ENCODE measurements at places on chromosomes 1 and 21.

GRCh38 chr1:160520999-160521398, 2.1 kb downstream of the SLAMF6 start:
- DNase-seq: no peak

DNA sequence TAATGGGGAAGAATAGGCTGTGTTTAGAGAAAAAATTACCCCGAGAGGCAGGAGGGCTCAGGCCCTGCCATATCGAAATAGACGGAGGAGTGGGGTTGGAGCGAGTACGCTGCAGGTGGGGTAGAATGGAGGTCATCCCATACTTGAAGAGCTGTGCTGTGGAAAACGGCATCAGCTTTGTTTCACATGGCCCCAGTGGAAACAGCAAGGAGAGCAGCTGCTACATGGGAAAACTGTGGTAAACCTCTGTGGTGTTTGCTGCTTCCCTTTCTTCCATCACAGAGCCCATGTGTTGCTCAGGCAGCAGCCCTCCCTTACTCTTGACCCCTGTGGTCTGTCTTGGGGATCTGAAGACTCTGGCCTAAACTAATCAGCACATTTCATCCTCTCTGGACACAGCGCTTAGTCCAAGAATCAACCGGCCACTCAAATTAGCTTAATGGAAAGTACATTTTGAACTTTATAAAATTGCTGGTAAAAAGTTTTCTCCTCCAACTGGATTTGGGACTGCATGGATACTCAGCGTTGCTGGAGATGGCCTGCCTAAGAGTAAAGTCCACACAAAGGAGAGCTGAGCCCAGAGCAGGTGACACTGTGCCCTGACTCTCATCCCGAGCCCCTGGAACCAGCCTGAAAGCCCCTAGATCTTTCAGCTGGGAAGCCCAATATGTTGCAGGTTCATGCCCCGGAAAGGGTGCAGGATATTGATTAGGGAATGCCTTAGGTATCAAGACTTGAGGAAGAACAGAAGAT, 127.1 kb upstream of the GADD45A start:
- no peak for DNase-seq

DNA sequence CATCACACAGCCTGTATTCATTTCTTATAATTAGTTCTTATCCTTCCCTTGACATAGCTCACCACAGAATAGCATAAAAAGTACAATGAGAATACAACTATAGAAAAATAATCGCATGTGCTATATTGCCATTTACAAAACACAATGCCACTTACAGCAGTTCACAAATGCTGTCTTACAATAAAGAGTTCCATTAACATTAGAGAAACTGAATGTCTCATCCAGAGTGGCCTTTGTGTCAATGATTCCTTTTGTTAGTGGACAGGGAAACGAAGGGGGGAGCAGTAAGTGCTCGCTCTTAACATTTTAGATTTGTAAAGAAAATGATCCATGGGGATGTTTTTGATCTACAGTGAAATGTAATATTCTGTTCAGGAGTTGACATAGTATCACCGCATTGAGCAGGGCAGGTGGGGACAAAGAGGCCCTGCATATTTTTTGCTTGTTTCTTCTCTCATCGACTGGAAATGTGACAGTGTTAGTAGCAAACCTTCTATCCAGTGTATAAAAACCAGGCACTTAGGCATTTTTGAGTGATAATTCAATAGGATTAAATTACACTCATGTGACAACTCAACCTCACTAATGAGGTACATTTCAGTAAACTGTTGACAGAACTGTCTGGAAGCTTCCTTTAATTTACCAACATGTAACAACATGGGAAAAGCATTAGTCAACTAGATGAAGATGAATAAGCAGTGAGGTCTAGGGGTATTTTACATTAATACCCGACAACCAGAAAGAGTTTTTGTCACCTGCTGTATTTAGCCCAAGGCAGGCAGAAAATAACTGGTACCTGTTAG, 35.6 kb upstream of the RRP15 start:
- no peak for DNase-seq

DNA sequence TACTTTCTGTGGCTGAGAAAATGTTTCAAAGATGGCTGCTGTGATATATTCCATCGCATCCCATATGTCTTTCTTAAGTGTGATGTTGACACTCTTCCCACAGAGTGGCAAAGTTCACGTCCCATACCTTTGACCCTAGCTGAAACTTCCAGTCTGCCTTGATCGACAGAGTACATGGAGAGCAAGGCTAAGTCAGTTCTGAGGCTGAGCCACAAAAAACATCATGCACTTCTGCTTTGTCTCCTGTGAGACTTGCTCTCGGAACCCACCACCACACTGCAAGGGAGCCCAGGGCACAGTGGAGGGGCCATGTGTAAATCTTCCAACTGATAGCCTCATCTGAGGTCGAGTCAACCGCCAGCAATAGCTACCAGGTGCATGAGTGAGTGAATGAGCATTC, 431.9 kb upstream of the RUNX1 start:
- DNase-seq: no peak

DNA sequence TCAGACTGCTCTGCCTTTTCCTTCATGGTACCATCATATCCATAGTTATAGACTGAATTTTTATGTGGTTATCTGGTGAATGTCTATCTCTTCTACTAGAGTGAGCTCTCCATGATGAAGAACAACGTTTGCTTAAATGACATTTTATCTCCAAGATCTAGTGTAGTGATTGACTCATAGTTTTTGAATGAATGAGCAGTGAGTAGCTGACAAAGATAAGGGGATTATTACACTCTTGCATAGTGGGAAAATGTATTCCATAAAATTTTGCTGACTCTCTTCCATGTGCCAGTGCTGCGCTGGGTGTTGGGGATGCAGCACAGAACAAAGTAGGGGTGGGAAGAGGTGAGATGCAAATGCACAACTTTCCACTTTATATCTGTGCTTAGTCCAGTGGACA, 147.7 kb downstream of the TGFB2 start:
- DNase-seq: no peak

GRCh38 chr1:212853658-212854057, 4.4 kb upstream of the FLVCR1 start:
- DNase-seq: no peak

GRCh38 chr1:97137862-97138514, 416.4 kb downstream of the PTBP2 start:
- peak; percentile 77 for DNase-seq

DNA sequence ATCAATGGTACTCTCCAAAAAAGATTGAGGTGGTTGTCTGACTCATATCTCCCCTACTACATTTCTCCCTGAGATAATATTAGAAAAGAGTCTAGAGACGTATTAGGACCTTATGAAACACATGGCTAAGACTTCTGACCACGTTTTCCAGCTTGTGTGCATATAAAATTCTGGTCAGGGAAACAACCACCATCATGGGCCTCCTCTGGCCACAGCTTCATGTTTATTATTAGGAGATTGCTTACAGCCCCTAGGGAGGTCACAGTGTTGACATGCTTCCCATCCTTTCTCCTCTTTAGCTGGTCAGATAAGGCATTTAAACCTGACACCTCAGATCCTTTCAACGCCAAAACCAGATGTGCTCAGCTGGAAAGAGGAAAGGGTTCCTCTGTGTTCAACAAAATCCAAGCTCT, 620.2 kb downstream of the PLPP3 start:
- DNase-seq: no peak

DNA sequence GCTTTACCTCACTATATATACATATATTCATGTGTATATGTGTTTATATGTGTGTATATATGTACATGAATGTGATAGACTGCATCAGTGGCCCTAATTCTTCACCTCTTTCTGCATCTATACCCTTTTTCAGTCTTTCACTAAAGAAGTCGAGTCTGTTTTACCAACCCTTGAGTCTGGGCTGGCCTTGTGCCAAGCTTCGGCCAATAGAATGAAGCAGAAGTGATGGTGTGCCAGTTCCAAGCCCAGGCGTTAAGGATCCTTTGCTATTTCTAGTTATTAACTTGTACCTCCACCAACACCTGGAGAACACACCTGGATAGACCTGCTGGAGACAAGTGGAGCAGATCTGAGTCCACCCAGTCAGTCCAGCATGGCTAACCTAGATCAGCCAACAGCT, 61.6 kb upstream of the PPM1J start:
- no peak for DNase-seq

DNA sequence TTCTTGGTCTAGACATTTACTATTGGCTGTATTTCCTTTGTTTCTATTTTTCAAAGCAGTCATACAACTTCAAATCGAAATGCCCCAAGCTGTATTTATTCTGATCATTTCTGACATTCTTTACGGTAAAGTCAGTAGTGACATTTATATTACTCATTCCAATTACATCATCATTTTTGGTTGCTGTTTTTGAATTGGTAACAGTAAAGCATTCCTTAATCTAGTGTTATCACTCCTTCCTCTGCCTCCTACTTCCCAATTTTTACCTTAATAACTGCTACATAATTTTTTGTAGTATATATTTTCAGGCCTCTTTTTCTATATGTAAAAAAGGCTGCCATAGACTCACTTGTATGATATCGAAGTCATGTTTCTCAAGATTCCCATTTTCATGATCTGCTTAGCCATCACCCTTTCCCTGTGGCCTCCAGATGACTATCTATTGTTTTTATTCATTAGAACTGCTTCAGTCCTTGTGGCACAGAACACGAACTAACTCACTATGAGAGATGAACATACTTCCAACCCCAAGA, 167.2 kb downstream of the RUNX1 start:
- peak; percentile 72 for DNase-seq

GRCh38 chr1:183287191-183287675, 101.2 kb downstream of the LAMC2 start:
- DNase-seq: no peak

DNA sequence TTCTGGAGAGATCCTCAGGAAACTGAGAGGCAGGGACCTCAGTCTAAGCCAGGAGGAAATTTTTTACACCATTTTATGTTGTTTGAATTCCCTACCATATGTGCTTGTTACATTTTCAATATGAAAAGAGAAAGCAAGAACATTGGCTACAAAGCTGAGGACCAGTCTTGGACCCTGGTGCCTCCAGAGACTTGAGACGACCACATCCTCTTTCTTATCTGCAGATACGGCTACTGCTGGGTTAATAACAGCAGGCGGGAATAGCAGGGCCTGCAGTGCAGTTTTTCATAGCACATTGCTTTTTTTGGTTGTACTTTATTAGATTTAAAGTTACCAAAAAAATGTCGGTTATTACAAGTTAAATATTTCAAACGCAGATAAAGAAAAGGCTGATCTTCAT, 3.9 kb downstream of the KDM4A start:
- DNase-seq: no peak

- peak; percentile 69 for DNase-seq
These were observed 1524.4 kb upstream of the TPTE start for GRCh38 chr21:8997011-8997440.

DNA sequence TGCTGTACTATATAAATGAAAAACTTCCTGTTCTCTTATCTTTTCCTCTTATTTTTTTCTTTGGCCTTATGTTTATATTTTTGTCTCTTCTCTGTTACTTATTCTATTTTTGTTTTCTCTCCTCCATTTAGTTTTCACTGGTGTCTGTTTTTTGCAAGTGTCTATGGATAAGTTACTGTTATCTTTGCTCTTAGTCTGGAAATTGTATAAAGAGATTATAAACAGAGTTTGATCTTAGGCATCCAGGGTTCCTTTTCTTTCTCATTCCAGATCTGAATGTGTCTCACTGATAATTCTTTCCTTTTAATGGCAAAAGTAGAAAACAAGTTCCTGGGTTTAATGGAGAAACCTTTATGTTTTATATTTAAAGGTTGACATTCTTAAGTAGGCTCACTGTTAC, 34.5 kb downstream of the MAN1A2 start:
- DNase-seq: no peak

DNA sequence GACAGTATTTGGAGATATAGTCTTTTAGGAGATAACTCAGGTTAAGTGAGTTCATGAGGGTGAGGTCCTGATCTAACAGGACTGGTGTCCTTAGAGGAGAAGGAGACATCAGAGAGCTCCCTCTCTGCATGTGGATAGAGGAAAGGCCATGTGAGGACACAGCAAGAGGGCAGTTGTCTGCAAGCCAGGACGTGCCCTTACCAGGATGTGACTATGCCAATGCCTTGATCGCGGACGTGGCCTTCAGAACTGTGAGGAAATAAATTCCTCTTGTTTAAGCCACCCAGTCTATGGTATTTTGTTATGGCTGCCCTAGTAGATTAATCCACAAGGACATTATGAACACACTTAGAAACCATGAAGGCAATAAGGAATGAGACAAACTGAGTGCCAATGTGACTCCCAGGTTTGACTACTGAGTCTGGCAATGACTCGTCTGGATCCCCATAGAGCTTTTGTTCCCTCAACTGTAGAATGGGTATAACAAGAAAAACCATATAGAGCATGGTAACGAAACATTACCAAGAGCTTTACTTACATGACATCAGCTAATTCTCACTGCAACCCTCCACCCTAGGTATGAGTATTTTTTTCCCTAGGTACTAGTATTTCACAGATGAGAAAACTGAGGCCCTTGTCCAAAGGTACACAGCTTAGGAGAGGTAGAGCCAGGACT, 6.5 kb downstream of the URB1 start:
- DNase-seq: no peak

- peak; percentile 79 for DNase-seq
These were observed 14.3 kb upstream of the MUL1 start for GRCh38 chr1:20521960-20522861.

- DNase-seq: no peak
These were observed 125.4 kb downstream of the CASZ1 start for GRCh38 chr1:10671090-10671489.

DNA sequence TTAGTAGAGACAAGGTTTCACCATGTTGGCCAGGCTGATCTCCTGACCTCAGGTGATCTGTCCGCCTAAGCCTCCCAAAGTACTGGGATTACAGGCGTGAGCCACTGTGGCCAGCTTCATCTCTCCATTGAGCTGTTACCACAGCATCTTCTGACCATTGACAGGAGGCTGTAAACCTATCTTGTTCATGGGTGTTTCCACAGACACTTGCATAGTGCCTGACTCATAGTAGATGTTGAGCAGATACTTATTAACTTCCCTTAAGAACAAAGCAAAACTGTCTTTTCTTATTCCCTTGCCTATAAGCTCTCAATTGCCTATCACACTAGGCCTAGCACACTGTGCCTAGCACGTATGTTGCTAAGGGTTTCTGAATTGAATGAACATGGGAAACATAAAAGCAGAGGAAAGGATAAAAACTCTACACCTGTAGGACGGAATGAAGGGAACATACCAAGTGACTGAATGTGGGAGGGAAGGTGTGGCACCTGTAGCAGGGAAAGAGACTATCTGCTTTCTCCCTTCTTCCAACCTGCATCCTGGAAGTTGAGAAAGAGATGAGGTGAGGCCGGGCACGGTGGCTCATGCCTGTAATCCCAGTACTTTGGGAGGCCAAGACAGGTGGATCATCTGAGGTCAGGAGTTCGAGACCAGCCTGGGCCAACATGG, 1.2 kb upstream of the C1orf54 start:
- DNase-seq: no peak

GRCh38 chr1:46458846-46459245, 30.8 kb upstream of the DMBX1 start:
- DNase-seq: no peak

- DNase-seq: no peak
These were observed at the start of gene AQP10 for GRCh38 chr1:154320882-154321608. Gene AQP10, plus strand, starts transcription at chr1:154321093. Its CDS starts 63 bp downstream, at chr1:154321156.

GRCh38 chr1:44546403-44547053, 127.8 kb downstream of the TMEM53 start:
- DNase-seq: no peak

Measured in Daoy (cell line).